ENCODE measurements at places on chromosomes 12 and 14. TPM values are rescaled to one million over a fixed set of nuclear protein-coding genes. Genes with fewer than 3 reads are reported as not detected.
A peak's percentile ranks its signal among the peaks of the same experiment; 100 is the strongest.

GRCh38 chr12:108700833-108701541, 30.3 kb downstream of the CORO1C start:
- no peak for ATAC-seq

- ATAC-seq = no peak
Measured at GRCh38 chr12:120851444-120851843, 52.7 kb downstream of the SPPL3 start.

- ATAC-seq = no peak
Measured at GRCh38 chr12:54987611-54988231, 3.2 kb upstream of the TESPA1 start.

DNA sequence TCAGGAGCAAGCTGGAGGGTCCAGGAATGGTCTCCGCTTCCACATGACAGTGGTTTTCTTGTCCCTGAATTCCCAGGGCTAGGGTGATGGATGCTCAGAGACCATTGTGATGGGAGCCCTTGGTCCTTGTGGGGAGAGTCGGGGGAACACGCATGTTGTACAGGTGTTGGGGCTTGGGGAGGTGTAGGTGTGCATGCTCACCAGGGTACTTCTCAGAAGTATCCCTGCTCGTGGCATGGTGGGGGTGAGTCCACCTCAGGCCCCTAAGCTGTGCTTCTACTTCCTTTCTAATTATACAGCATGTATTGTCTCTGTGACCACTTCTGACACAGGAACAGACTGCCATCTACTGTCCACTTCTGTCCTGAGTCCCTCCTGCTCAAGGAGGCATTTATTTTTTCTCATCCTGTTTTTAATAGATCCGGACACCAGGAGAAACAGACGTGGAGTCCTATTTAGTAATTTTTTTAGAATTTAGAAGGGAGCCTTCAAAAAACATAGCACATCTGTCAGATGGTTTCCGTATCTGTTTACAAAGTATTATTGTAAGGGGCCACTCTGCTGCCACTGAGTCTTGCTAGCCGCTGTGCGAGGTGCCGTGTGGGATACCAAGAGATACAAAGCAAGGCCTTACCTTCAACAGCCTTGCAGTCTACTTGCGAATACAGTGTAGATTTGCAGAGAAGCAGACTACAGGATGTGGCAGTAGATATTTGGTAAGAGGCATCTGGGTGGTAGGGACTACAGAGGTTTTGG, 10.5 kb downstream of the NTF3 start:
- ATAC-seq = peak; percentile 67

DNA sequence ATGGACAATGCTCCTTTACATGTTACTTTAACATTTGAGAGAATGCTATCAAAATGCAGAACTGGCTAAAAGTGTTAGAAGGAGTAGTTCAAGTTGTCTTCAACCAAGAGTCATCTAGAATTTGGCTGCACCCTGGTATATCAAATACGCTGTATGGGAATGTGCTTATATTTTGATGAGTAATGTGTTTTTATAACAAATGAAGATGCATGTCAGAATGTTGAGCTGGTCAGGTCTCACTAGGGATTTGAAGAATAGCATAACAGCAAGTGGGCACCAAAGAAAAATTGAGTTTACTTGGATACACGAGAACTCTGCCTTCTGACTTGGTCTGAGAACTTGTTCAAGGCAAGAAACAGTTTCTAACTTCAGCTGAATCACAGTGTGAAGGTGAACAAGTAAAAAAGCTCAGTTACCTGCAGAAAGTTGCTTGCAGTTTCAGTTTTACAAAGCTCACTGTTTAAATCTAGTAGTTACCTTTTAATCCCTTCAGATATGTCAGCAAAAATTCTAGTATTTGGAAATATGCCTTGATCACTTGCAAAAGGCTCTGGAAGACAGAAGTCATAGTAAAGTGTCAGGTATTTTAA, 82.3 kb downstream of the PDE3A start:
- ATAC-seq = no peak

GRCh38 chr14:101426466-101426865, 134.8 kb upstream of the DIO3 start:
- no peak for ATAC-seq

DNA sequence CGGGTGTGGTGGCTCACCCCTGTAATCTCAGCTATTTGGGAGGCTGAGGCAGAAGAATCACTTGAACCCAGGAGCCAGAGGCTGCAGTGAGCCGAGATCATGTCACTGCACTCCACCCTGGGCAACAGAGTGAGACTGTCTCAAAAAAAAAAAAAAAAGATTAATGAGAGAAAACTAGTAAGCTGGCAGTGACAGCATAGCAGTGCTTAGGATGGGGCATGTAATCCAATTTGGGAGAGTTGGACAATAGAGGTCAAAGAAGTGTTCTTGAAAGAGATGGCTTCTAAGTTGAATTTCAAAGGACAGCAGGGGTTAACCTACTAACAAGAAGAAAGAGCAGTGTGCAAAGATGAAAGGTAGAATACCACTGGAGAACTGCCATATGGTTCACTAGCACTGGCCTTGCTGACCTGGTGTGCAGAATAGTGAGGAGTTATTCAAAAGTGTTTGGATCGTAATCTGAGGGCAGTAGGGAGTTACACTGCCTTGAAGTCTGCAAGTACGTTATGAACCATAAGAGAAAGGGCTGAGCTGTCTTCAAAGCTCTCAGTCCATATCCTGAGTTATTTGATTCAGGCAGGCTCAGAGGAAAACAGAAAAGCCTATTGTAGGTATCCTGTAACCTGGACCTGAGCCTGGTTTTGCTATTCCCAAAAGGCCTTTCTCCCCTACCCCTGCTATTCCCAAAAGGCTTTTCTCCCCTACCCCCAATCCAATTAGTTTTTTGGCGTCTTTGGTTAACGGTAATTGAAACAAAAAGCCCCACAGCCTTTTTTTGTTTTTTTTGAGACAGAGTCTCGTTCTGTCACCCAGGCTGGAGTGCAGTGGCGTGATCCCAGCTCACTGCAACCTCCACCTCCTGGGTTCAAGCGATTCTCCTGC, 3.4 kb downstream of the XPOT start:
- ATAC-seq = no peak

GRCh38 chr14:66017927-66018326, 468.2 kb upstream of the CCDC196 start:
- no peak for ATAC-seq

Gene KLHL33
- total RNA-seq = 0.05 TPM

Gene SMCO3
- 0.54 TPM for total RNA-seq
